ENCODE measurements at places on chromosomes 1 and 21.

DNA sequence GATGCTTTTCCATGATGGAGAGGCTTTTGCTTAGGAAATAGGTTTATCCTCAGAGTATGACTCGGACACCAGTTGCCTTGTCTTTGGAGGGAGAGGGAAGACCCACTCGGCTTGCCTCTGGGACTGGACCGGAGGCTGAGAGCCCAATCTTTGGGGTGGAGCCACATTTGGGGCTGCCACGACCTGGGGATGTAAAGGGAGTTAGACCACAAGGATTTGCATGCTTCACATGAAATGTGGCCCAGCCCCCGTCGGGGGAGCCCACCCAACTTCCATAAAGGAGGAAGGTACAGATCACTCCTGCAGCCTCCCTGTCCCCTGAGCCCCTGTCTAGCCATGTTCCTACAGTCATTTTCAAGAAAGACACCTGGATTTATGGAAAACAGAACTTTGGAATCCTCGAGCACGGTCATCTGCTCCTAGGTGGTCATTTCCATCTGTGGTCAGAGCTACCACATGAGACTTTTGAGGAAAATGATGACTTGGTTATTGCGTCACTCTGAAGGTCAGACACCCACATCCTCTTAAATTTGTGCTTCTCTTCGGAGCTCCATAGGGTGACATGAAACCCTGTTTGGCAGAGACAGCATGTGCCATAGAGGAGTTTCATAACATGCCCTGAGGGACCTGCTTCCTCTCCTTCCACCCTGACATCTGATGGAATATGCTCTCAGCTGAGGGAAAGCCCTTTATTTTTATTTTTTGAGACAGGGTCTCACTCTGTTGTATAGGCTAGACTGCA lies 99.4 kb upstream of the SLC45A1 start:
- DNase-seq = peak; percentile 41

- DNase-seq = no peak
Observed at GRCh38 chr1:244269169-244269568, 182.5 kb downstream of the ADSS2 start.

- no peak for DNase-seq
Observed at GRCh38 chr1:113904293-113904673, 316 bp downstream of the AP4B1 start.

GRCh38 chr1:218813237-218813636 lies 360.4 kb upstream of the LYPLAL1 start:
- DNase-seq = no peak

DNA sequence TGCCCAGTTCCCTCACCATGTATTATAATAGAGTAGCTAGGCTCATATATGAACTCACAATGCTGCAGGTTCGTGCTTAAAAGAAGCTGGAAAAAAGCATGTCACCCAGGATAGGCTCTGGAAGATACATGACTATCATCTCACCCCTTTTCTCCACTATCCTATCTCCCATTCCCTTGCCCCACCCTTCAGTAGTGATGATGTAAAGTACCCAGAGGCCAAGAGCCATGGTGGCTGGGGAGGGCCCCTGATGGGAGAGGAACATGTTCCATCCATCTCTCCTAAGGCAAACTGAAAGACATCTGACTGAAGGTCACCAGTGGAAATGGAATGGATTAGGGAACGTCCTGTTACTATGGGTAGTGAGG lies 20.3 kb upstream of the RBBP5 start:
- no peak for DNase-seq

- DNase-seq = no peak
Observed at GRCh38 chr21:21213297-21213696, 215.1 kb downstream of the NCAM2 start.

GRCh38 chr1:207959910-207960309 lies 49.0 kb upstream of the CD34 start:
- no peak for DNase-seq

DNA sequence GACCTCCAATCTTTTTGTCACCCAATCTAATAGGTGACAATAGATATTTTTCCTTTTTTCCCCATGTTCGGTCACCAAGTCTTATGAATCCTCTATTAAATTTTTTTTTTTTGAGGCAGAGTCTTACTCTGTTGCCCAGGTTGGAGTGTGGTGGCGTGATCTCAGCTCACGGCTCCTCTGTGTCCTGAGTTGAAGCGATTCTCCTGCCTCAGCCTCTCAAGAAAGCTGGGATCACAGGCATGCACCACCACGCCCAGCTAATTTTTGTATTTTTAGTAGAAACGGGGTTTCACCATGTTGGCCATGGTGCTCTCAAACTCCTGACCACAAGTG lies 42.5 kb upstream of the MTF1 start:
- DNase-seq = no peak

DNA sequence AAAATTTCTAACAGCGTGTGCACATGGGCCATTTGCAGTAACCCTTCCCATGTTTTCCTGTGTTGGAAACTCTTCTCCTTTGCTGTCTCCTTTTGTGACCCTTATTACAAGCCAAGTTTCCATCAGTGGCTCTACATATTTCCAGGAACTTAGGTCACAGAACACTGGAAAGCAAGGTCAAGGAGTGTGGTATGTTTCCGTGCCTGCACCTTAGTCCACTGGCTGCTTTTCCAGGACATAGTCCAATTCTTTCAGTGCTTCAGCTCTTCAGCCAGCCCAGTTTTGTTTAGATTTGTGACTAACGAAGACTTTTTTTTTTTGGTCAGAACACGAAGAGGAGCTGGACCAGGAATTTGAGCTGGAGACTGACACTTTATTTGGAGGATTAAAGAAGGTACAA lies 33.8 kb downstream of the HHAT start:
- DNase-seq = no peak

DNA sequence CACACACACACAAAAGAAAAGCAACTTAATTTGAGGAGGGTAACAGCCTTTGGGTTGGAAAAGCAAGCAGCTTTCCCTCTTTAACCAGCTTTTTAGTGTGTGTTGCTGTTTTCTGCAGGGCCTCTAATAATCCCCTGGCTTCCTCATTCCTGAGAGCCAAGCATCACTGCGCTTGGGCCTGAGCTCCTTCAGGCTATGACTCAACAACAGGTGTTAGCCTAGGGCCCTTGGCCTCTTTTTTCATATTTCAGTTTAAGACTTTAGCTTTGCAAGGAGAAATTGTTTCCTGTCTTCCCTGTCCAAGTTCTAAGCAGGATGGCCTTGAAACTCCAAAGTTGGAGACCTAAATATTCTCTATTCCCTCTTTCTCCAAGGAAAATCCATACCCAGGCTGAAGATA lies 26.2 kb upstream of the SNX27 start:
- DNase-seq = no peak

- no peak for DNase-seq
Observed at GRCh38 chr1:185650602-185651230, 83.5 kb upstream of the HMCN1 start.

DNA sequence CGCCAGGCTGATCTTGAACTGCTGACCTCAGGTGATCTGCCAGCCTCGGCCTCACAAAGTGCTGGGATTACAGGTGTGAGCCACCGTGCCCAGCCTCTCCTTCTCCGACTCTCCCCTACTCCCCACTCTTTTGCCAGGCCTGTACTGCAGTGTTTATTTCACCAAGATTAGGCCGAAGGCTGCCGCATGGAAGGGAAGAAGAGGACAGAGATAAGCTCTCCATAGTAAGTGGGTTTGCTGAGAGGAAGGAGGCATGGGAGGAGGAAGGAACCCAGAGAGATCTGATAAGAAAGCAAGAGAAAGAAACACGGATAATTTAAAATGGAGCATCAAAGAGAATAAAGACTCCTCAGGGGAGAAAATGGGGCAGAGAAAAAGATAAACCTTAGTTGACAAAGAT lies 8.7 kb downstream of the PTCH2 start:
- no peak for DNase-seq

- DNase-seq = no peak
Observed at GRCh38 chr21:36852293-36852692, 114.2 kb downstream of the HLCS start.

DNA sequence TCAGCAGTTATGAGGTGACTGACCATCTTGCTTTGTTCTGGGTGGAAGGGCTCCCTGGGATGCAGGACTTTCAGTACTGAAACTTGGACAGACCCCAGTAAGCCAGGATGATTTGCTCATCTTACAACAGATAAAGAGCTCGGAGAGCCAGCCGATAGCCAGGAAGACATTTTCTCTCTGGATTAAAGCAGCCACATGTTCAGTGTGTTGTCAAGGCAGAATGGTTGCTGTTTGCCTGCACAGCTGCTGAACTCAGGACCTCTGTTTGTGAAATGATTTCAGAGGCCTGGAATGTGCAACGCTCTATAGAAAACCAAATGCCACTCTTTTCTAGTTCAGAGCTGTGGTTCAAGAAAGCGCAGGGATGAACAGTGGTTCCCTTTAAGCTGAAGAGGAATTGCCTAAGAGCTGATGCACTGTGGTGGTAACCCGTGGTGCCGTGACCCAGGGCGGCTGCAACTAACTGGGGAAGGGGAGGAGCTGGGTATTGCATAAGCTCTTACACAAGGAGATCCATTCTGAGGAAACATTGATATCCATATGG lies 40.7 kb downstream of the CASQ2 start:
- peak; percentile 85 for DNase-seq

- peak; percentile 55 for DNase-seq
Observed at GRCh38 chr1:27569088-27569460, 34.9 kb downstream of the AHDC1 start.

DNA sequence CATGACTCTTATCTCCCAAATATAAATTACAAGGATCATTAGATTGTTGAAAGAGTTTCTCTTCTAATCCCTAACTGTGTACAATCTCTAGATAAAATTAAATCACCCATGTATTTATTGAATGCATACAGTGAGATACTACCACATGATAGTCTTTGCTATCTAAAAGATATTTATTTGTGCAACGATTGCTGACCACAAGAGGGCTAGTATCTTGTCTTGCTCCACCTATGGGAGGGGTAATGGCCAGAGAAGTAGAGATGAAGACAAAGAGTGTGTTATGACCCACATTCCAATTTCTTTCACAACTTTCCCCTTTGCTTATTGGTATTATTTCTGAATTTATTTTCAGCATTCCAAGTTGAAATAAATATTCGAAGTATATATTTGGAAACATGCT lies 13.7 kb downstream of the PYHIN1 start:
- DNase-seq = no peak

GRCh38 chr1:211267204-211267857 lies 8.2 kb downstream of the RCOR3 start:
- no peak for DNase-seq

DNA sequence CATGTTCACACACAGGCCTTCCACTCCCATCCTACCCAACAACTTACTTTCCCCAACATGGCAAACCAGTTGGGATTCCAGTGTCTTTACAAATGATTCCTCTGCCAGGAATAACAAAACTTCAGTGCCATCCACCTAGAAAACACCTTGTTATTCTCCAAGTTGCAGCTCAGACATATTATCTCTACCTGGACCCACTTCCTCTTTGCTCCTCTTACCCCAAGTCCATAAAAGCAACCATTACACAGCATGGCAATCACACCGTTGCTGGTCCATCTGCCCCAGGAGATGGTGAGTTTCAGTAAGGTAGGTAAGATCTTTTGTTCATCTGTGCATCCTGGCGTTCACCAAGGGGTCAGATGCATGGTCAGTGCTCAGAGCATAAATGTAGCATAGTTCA lies 66.0 kb upstream of the CSF1 start:
- DNase-seq = no peak

- DNase-seq = no peak
Observed at GRCh38 chr21:35976929-35977328, 83.4 kb downstream of the SETD4 start.

- DNase-seq = peak; percentile 67
Observed at GRCh38 chr1:53025034-53025768, 36.8 kb upstream of the PODN start.

GRCh38 chr1:232786845-232787455 lies 18.3 kb upstream of the MAP10 start:
- no peak for DNase-seq

GRCh38 chr1:31694069-31694963 lies 9.5 kb downstream of the COL16A1 start:
- DNase-seq = no peak

DNA sequence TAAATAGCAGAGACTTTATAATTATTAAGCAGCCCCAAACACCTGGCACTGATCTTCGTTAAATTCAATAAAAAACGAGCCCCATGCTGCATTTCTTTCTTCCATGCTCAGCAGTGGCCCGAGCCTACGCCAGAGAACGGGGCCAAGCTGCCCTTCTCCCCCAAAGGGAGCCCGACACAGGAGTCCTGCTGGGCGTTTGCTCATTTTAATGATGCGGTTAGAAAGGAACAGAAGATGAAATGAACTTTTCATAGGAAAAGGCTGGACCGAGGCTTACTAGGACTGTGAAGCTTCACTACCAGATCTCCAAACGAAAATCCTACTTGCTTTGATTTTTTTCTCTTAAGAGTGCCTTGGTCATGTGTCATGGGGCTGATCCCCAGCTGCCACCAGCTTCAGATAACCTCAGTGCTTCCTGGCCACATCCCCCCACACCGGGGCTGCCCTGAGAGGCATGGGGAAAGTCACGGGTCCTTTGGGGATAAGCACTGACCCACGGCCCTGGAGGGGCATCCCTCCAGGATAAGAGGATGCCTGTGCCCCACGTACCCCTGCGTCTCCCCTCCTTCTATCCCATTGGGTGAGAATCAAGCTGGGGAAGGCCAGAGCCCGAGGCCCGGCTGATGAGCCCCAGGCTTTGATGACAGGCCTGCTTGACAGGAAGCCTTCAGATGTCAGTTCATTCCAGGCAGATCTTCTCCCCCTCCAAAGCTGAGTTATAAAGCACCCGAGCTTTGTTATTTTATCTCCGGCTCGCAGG lies 34.2 kb downstream of the PGBD5 start:
- DNase-seq = no peak

Measured in tibial artery (tissue), 4 donors.